ENCODE measurements at places on chromosomes 12 and 14.

GRCh38 chr12:128727999-128728398, 95.8 kb downstream of the SLC15A4 start:
- no peak for DNase-seq

- no peak for DNase-seq
Measured at GRCh38 chr14:28742171-28742846, 24.3 kb upstream of the FOXG1 start.

DNA sequence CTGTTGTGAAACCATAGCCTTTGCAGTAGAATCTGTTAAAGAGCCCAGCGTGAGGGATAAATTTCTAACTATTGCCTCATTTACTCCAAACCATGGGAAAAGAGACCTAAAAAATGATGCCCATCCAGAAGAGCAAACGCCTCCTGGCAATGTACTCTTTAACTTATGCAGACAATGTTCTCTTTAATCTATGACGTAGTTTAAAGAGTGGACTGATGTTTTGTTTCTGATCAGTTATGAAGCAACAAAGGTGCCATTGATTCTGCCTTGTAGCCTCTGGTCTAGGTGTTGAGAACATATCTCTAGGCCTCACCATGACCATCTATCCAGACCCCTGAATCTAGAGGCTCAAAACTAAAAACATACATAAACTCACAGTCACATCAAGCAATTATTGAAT, 13.4 kb downstream of the SSTR1 start:
- no peak for DNase-seq

DNA sequence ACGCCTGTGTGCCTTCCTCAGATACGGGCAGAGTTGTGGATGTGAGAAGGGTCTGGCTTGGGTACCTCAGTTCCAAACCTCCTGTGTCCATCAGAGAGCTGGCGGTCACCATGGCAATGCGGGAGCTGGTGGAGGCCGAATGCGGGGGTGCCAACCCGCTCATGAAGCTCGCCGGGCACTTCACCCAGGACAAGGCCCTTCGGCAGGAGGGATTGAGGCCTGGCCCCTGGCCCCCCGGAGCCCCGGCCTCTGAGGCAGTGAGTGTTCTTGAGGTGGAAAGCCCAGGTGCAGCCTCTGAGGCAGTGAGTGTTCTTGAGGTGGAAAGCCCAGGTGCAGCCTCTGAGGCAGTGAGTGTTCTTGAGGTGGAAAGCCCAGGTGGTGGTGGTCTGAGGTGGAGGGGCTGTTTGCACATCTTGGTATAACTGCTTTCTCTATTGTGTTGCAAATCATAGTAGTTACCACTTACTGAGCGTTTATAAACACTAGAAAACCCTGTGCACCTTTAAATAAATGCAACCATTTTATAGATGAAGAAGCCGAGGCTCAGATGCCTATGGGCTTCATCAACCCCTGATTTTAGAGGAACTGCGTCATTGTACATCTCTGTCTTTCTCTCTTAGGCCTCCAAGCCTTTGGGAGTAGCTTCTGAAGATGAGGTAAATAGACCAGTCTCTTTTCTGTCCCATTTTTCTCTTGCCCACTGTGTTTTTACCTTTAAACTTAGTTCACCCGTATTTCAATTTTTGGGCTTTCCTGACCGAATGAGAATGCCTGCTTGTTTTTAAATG, 976 bp downstream of the PEX5 start:
- DNase-seq = no peak

DNA sequence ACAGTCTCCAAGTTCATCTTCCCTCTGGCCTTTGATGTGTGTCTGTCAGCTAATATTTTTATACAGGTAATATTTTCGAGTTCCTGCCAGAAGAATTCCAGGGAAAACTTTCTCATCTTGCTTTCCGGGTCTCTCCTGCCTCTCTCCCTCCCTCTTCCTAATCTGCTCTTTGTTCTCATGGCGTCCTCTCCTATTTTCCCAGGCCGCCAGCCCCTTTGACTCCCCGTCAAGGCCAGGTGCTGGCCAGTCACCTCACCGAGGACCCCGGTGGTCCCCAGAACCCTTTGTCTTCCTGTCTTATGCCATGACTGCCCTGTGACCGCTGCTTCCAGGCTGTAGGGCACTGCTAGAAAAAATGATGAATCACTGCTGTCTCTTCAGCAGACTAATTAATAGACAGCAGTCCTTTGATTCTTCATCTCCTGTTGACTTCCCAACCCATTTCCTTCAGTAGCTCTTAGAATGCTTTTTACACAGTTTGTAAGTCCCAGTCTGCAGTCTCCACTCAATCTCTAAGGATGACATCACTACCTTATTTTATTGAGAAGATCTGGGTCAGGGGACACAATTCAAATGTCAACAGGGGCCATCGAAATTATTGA, 40.7 kb downstream of the PPFIBP1 start:
- DNase-seq = no peak

- no peak for DNase-seq
Measured at GRCh38 chr14:91405241-91405721, 12.3 kb downstream of the CCDC88C start.

GRCh38 chr14:81594012-81594411, 60.4 kb upstream of the SEL1L start:
- DNase-seq = no peak

DNA sequence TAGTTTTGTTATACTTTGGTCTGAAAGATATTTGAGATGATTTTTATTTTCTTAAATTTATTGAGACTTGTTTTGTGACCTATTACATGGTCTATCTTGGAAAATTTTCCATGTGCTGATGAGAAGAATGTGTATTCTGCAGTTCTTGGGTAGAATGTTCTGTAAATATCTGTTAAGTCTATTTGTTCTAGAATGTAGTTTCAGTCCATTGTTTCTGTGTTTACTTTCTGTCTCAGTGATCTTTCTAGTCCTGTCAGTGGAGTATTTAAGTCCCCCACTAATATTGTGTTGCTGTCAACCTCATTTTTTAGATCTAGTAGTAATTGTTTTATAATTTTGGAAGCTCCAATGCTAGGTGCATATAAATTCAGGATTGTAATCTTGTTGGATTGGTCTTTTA, 30.4 kb upstream of the SCAF11 start:
- no peak for DNase-seq

DNA sequence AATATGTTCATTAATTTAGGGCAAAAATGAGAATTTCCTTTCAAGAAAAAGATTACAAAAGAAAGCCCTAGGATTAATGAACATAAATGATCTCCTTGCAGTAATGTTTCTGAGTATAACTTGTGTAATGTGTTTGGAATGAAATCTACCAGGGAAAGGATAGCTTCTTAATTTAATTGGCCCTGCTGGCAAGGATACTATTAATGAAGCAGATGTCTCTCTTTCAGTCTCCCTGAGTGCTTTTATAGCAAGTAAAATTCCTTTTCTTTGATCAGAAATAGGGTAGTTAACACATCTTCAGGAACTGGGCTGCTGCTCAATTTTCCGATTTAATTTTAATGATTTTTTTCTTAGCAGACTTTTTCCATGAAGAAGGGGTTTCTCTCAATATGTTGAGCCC, 379.4 kb upstream of the PDE3A start:
- DNase-seq = no peak

DNA sequence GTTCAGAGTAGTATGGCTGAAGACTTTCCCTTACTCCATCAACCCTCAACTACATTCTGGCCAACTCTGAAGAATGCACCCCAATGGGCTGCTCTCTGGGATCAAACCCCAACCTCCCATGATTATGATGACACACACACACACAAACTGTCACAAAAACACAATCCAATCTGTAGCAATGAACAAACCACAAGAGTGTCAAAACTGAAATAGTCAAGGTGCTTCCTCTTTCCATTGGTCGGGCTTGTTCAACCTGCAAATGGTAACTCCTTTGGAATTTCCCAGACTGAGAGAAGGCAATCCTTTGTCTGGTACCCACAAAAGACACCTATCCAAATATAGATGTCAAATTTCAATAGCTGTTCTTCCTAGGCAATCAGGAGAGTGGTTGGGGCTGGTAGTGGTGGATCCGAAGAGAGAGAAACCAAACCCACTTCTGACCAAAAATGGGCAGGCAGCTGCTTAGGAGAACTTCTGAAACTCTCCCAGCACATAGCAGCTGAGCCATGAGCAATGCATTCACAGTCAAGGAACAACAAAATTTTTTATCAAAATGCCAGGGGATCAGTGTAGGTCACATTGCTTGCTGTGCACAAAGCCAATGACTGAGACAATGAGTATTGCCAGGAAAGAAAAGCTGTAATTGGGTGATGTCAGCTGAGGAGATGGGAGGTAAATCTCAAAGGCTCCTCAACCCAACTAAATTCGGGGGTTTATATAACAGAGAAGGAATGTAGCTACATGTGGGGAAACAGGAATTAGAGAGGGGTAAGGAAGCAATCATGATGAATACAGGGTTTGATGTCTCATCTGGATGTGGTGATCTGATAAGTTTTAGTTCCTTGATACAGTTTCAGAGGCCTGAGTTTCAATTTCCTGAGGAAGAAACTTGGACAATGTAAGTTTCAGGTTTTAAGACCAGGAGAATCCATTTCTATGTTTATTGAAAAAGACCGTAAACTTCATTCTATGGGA, 191.4 kb downstream of the KITLG start:
- no peak for DNase-seq

- no peak for DNase-seq
Measured at GRCh38 chr14:98864211-98864610, 407.8 kb downstream of the BCL11B start.

- DNase-seq = no peak
Measured at GRCh38 chr14:84064316-84065125, 1465.4 kb upstream of the FLRT2 start.

- DNase-seq = no peak
Measured at GRCh38 chr14:104224506-104225277, 86.3 kb downstream of the KIF26A start.

- no peak for DNase-seq
Measured at GRCh38 chr12:43602738-43603137, 50.7 kb upstream of the ADAMTS20 start.
